ENCODE measurements at places on chromosomes 6 and 20. TPM values are rescaled to one million over a fixed set of nuclear protein-coding genes. Genes with fewer than 3 reads are reported as not detected.
A peak's percentile ranks its signal among the peaks of the same experiment; 100 is the strongest.

- no peak for DNase-seq
- no peak overlapping the region for H3K27ac ChIP-seq
- H3K4me3 ChIP-seq = no peak overlapping the region
- H3K27me3 ChIP-seq = no peaks in the 10 kb centered on the region
- H3K36me3 ChIP-seq = 0 out of 2 replicates have a peak, but pooled peaks cover 2% of the 10 kb centered on the region
- H3K4me1 ChIP-seq = peaks cover 6% of the 10 kb centered on the region
Measured at GRCh38 chr20:56945057-56945456, 316.0 kb downstream of the TFAP2C start.

GRCh38 chr6:122007339-122007738, 392.1 kb upstream of the HSF2 start:
- no peak for DNase-seq
- no peak overlapping the region for H3K4me3 ChIP-seq
- no peaks in the 10 kb centered on the region for H3K27me3 ChIP-seq
- H3K4me1 ChIP-seq = peaks cover 4% of the 10 kb centered on the region

DNA sequence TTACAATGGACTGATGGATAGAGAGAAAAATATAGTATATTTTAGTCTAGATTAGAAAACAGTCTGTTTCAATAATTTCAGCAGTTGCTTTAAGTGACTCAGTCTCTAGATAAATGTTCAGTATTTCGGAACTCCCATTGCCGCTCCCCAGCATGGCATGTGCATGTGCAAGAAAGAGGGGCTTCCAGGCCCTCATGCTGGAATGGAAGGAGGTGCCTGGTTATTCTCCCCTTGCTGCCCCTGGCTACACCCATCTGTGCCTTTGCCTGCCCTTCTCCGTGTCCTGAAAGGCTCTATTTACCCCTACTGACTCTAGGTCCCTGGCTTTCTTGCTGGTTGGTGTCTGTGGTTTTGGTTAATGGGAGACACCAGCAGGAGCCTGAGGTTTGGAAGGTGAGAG, 115.7 kb upstream of the IFNGR1 start:
- 0 out of 2 replicates have a peak, but pooled peaks cover 4% of the 10 kb centered on the region for H3K4me1 ChIP-seq
- H3K27me3 ChIP-seq = no peaks in the 10 kb centered on the region
- no peak overlapping the region for H3K27ac ChIP-seq
- DNase-seq = no peak

GRCh38 chr6:134596191-134596590, 278.3 kb upstream of the SGK1 start:
- no peaks in the 10 kb centered on the region for H3K4me1 ChIP-seq
- no peaks in the 10 kb centered on the region for H3K27me3 ChIP-seq
- no peak overlapping the region for H3K27ac ChIP-seq

- peaks cover 6% of the 10 kb centered on the region for H3K4me1 ChIP-seq
- no peaks in the 10 kb centered on the region for H3K27me3 ChIP-seq
- no peak overlapping the region for H3K27ac ChIP-seq
- no peak overlapping the region for H3K4me3 ChIP-seq
Measured at GRCh38 chr6:10720265-10720959, 2.5 kb upstream of the TMEM14C start.

- H3K4me1 ChIP-seq = no peaks in the 10 kb centered on the region
- H3K36me3 ChIP-seq = no peaks in the 10 kb centered on the region
- DNase-seq = no peak
- H3K27ac ChIP-seq = no peak overlapping the region
Measured at GRCh38 chr6:169960521-169960885, 209.1 kb downstream of the ERMARD start.

DNA sequence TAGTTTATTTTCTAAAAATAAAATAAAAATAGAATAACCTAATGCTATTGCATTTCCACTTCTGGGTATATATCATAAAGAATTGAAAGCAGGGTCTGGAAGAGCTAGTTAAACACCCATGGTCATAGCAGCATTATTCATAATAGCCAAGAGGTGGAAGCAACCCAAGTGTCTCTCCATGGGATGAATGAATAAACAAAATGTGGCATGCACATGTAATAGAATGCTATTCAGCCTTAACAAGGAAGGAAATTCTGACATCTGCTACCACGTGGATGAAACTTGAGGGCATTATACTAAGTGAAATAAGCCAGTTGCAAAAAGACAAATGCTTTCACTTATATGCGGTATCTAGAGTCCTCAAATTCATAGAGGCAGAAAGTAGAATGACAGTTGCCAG, 130.8 kb downstream of the TIAM2 start:
- no peaks in the 10 kb centered on the region for H3K4me1 ChIP-seq
- no peaks in the 10 kb centered on the region for H3K27me3 ChIP-seq
- H3K27ac ChIP-seq = no peak overlapping the region
- DNase-seq = no peak

GRCh38 chr20:24816431-24816830, 132.6 kb upstream of the CST7 start:
- H3K27me3 ChIP-seq = no peaks in the 10 kb centered on the region
- no peak overlapping the region for H3K4me3 ChIP-seq
- DNase-seq = no peak
- no peaks in the 10 kb centered on the region for H3K4me1 ChIP-seq
- no peaks in the 10 kb centered on the region for H3K36me3 ChIP-seq
- no peak overlapping the region for H3K27ac ChIP-seq

DNA sequence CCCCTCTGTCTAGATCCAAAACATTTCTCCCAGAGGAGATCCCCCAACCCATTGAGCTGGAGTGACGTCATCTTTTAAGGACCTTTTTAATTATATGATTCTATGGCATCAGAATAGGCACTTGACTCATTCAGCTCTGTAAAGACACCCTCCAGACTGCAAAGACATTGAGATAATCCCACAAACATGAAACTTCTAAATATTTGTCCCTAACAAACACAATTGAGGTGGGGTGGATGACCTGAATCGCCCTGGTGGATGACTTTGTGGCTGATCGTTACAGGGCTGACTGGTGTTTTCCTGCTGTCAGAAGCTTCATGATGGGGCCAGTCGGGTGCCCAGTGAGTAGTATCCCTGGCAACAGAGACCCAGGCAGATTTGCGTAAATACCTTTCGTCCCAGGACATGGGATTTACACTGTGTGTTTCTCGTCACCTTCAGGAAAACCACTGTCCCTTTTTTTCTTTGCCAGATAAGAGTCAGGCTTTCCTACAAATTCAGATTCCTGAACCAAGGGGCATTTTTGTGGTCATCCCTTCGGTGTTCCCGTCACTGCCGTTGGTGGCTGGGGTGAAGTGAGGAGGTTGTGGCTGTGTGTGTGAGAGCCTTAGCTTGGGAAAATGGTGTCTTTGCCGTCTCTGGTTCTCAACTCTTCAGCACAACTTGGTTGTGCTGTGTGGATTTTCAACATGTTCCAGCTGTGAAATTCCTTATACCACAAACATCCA, 5.3 kb upstream of the PCK1 start:
- H3K4me1 ChIP-seq = peaks cover 18% of the 10 kb centered on the region
- no peak for DNase-seq
- H3K4me3 ChIP-seq = no peak overlapping the region
- no peaks in the 10 kb centered on the region for H3K27me3 ChIP-seq

GRCh38 chr6:34056305-34057108, 89.4 kb downstream of the GRM4 start:
- peaks cover under 1% of the 10 kb centered on the region for H3K27me3 ChIP-seq
- H3K4me1 ChIP-seq = no peaks in the 10 kb centered on the region
- H3K36me3 ChIP-seq = no peaks in the 10 kb centered on the region
- no peak overlapping the region for H3K27ac ChIP-seq
- peak; percentile 53 for DNase-seq

- no peaks in the 10 kb centered on the region for H3K27me3 ChIP-seq
- no peaks in the 10 kb centered on the region for H3K36me3 ChIP-seq
- no peak overlapping the region for H3K4me3 ChIP-seq
- DNase-seq = no peak
- H3K4me1 ChIP-seq = no peaks in the 10 kb centered on the region
Measured at GRCh38 chr20:40925829-40926510, 102.7 kb upstream of the TOP1 start.

GRCh38 chr6:150676344-150676743, 76.7 kb downstream of the PLEKHG1 start:
- H3K36me3 ChIP-seq = no peaks in the 10 kb centered on the region
- no peak for DNase-seq
- no peaks in the 10 kb centered on the region for H3K27me3 ChIP-seq
- no peaks in the 10 kb centered on the region for H3K4me1 ChIP-seq

DNA sequence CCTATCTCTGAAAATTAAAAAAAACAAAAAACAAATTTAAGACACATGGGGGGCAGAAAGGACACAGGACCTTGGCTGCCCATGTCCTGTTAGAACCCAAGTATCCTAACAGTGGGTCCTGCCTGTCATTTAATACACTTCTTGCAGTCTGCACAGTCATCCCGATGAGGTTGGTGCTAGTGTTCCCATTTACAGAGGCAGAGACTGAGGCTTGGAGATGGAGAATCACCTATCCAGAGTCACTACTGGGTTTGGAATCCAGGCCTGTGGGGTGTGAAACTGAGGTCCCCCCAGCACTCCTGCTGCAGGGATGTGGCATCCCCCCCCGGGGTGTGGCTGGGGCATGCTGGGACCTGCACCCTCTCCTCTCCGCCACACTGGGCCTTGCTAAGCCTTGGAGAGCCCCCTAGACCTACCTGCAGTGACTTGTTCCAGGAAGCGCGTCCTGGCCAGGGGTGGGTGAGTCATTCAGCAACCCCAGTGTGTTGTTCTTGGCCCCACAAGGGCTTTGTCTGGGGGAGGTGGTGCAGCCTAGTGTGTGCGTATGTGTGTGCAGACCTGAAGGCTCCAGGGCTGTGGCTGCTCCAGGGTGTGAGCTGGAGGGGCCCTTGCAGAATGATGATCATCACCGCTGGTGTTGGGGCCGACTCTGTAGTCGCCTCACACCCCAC, 49.7 kb downstream of the BCAS4 start:
- no peaks in the 10 kb centered on the region for H3K27me3 ChIP-seq
- 0 out of 2 replicates have a peak, but pooled peaks cover 1% of the 10 kb centered on the region for H3K36me3 ChIP-seq
- H3K4me3 ChIP-seq = no peak overlapping the region
- no peak overlapping the region for H3K27ac ChIP-seq

GRCh38 chr6:119076576-119077390, 1.7 kb downstream of the FAM184A start:
- H3K4me3 ChIP-seq = no peak overlapping the region
- H3K36me3 ChIP-seq = no peaks in the 10 kb centered on the region
- no peaks in the 10 kb centered on the region for H3K27me3 ChIP-seq
- DNase-seq = no peak
- no peak overlapping the region for H3K27ac ChIP-seq

DNA sequence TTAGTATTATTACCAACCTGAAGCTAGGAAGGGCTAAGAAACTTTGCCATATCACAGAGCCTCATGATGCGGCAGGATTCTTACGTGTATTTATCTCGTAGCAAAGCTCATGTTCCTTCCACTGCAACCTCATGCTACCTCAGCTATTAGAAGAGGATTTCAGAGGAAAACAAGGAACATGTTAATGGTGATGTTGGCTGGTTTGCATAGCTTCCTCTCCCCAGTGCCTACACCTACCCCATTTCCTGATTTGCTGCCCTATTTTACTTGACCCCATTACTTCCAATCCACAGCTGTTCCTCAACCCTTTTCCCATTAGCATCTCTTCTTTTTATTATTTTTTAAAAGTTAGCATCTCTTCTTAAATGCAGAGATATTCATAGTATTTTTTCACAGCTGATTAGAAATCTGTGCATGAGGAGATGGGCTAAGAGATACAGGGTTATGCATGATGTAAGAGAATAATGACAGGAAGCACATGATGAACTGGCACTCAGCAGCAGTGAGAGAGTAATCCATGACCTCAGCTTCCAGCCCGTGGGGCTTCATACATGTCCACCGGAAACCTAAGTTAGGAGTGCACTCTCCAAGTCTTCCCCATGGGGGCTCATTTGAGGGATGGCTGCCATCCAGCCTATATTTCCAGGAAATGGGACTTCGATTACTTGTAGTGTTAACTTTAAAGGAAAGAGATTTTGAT, 106.1 kb upstream of the ASF1A start:
- no peaks in the 10 kb centered on the region for H3K27me3 ChIP-seq
- no peak overlapping the region for H3K27ac ChIP-seq
- H3K4me3 ChIP-seq = no peak overlapping the region
- H3K36me3 ChIP-seq = no peaks in the 10 kb centered on the region
- H3K4me1 ChIP-seq = no peaks in the 10 kb centered on the region
- DNase-seq = no peak

DNA sequence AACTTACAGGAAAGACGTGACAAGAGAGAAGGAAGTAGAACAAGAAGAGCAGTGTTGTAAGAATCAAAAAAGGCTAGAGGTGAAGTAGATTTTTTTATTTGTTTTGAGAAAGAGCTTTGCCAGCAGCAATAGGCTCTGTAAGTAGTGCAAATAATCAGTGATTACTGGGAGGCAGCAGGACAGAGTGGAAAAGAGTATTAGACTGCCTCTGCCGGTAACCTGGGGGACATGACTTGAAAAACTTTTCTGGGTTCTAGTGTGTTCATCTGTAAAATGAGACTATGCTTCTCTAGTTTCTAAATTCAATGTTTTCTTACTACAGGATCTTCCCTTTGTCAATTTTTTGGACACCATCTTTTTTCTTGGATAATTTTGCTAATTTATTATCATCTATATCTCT, 5.8 kb upstream of the IRAK1BP1 start:
- H3K36me3 ChIP-seq = no peaks in the 10 kb centered on the region
- no peak overlapping the region for H3K27ac ChIP-seq
- no peaks in the 10 kb centered on the region for H3K4me1 ChIP-seq
- H3K4me3 ChIP-seq = no peak overlapping the region
- no peaks in the 10 kb centered on the region for H3K27me3 ChIP-seq

DNA sequence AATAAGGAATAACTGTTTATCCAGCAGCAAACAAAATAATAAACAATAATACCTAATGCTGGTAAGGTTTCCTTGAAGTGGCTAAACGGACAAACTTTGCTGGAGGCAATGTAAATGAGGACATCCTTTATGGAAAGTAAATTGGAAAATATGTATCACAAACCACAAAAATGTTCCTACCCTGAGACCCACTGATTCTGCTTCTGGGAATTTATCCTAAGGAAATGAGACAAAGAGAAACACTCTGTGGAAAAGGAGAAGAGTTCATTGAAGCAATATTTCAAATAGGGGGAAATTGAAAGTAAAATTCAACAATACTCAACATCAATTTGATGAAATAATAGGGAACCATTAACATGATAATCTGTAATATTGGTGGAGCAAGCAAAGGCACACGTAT, 37.9 kb downstream of the MAFB start:
- H3K4me3 ChIP-seq = no peak overlapping the region
- DNase-seq = no peak
- no peaks in the 10 kb centered on the region for H3K27me3 ChIP-seq

APOM gene
- 15.8 TPM for total RNA-seq

KCNK16 gene
- total RNA-seq = not detected

RNF144B gene
- 0.39 TPM for total RNA-seq

COL21A1 gene
- total RNA-seq = 1.2 TPM

IRF4 gene
- not detected for total RNA-seq

PPIL4 gene
- total RNA-seq = 28.3 TPM

TINAG gene
- total RNA-seq = not detected

Data from Caco-2 (cell line).